ENCODE measurements at places on chromosomes 12 and 14.

GRCh38 chr12:88633312-88633711 is 53.0 kb upstream of the KITLG start:
- no peak for DNase-seq

DNA sequence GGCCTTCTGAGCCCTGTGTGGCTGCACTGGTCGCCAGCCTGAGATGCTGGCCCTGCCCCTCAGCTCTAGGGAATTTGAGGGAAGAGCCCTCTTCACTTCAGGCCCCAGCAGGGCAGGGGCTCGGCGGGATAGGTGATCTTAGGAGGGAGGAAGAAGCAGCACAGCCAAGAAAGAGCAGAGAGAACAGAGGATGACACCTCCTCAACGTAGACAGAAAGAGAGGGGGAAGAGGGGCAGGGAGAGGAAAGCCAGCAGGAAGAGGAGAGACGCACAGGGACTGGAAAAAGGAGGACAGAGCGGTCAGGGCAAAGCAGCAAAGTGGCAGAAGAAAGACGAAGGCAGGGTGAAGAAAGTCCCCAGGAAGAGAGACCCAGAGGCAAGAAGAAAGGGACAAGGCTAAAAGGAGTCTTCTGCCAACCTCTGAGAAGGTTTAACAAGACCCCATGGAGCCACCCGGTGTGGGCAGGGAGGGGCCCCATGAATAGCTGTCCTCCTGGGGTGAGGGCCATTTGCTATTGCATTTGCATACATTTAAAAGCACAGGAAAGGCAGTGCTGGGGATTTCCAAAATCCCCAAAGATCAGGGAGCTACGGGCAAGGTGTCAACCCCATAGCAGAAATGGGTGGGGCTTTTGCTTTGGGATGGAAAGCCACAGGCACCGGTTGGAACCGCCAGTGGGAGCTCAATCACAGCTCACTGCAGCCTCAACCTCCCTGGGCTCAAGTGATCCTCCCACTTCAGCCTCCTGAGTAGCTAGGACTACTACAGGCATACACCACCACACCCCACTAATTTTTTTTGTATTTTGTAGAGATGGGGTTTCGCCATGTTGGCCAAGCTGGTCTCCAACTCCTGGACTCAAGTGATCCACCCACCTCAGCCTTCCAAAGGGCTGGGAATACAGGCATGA is 22.7 kb downstream of the CMKLR1 start:
- DNase-seq = no peak

DNA sequence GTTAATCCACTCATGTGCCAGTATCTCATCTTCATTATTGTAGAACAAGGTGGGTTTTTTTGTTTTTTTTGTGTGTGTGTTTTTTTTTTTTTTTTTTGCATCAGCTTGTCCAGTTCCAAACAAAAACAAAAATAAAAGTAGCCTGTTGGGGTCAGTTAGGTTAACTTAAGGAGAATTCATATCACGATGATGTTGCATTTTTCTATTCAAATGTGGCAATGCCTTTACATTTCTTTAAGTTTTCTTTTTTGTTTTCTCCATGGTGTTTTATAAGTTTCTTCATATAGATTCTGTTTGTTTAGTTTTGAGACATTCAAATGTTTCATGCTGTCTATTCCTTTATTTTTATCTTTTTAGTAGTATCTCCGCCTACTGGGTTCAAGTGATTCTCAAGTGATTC is 16.2 kb upstream of the CATSPERB start:
- DNase-seq = no peak

DNA sequence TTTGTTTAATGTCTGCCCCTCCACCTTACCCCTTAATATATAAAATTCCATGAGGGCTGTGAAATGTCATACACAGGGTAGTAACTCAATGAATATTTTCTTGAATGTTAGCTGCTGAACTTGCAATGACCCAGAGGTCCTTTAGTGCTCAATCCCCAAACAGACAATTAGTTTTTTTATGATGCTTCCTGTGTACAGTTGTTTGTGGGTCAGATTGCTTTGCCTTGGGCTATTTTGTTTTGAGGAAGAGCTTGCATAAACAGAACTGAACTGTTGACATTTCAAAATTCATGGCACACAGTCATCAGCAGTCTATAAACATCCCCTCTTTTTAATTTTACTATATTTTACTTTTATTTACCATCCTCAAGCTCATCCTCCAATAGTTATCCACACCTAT is 820.5 kb upstream of the SEL1L start:
- no peak for DNase-seq

GRCh38 chr12:121423253-121423652 is 23.3 kb downstream of the RNF34 start:
- no peak for DNase-seq
